ENCODE measurements at places on chromosomes 4 and X.

DNA sequence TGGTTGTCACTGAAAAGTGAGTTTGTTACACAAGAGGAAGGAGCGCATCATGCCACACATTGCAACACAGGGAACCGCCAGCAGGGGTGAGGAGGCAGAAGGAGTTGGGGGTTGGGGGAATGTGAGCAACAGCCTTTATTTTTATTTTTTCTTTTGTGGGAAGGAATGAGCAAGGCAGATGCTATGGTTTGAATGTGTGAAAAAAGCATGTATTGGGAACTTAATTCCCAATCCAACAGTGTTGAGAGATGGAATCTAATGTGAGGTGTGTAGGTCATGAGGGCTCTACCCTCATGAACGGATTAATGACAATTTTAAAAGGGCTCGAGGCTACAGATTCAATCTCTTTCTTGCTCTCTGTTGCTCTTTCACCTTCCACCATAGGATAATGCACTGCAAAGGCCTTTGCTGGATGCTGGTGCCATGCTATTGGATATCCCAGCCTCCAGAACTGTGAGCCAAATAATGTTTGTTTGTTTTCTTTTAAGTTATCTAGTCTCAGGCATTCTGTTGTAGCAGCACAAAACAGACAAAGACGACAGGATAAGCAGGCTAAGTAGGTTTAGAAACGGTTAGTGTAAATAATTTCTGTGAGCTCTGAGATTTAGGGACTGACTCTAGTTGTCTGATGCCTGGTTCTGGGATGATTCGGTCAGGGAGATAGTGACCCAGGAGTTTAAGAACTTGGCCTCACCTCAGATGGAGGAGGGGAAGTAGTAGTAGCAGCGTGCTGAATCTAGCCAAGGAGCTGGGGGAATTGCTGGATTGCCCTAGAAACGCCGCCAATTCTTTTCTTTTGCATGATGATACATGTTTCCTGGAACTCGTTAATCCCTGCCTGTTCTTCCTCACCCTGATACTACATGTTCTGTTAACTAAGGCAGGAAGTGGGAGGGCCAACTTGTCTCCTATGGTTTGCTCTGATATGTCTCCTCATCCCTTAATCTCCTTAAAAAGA, 156.6 kb upstream of the CTSO start:
- no peak for DNase-seq

GRCh38 chrX:80876877-80877276, 67.2 kb upstream of the BRWD3 start:
- no peak for DNase-seq

- no peak for DNase-seq
Observed at GRCh38 chrX:71909956-71910355, 689 bp upstream of the NHSL2 start.

GRCh38 chr4:159201168-159201567, 98.3 kb downstream of the RAPGEF2 start:
- no peak for DNase-seq

DNA sequence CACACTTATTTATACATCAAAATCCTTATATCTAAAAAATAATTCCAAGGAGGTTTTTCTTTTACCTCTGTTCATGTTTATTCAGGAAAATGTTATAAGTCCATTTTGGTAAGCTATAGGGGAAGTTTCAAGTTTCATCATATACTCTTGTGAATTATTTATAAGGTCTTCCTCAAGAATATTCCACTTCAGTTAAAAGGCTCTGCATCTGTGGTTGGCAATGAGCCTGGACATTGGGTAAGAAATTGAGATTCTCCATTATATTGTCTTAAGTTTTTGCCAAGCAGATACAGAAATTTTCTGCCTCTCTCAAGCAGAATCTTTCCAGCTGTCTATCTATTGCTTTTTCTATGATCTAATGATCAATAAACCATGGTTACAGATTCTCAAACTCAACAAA, 641.9 kb downstream of the NLGN4X start:
- no peak for DNase-seq

GRCh38 chr4:3062471-3062870, 11.9 kb downstream of the HTT-AS start:
- DNase-seq = no peak

DNA sequence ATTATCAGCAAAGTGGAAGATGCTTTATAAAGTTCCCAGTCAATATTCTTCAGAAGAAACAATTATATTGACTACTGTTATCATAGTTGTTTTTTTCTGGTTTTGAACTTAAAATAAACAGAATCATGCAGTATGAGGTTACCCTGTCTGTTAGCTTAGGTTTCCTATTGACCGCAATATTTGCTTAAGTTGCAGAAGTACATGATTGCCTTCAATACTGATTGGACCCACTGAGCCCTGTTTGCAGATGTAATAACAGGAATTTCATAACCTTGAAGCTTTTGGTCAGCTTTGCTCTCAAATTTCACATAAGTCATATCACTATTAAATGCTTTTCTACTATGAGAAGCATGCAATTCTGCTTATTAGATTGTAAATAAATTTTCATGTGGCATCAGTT, 229.1 kb upstream of the FSTL5 start:
- no peak for DNase-seq

- DNase-seq = no peak
Observed at GRCh38 chr4:60216752-60217151, 983.4 kb upstream of the ADGRL3 start.

- no peak for DNase-seq
Observed at GRCh38 chr4:135838889-135839288, 1637.3 kb upstream of the PABPC4L start.

DNA sequence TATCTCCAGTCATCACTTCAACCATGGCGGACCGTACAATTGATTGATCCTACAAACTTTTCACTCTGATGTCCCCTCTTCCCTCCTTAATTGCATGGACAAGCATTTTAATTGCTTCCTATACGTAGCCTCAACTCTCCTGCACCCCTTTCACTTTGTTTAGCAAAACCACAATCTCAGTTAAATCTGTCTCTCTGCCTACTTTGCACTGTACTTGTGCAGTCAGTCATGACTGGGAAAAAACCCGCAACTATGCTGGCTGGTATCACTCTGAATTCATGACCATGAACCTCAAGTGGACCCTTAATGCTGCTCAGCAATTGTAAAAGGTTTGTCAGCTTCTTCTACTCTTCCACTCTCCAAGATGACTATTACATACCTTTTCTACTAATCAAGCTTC, 51.7 kb upstream of the AFF2 start:
- no peak for DNase-seq

DNA sequence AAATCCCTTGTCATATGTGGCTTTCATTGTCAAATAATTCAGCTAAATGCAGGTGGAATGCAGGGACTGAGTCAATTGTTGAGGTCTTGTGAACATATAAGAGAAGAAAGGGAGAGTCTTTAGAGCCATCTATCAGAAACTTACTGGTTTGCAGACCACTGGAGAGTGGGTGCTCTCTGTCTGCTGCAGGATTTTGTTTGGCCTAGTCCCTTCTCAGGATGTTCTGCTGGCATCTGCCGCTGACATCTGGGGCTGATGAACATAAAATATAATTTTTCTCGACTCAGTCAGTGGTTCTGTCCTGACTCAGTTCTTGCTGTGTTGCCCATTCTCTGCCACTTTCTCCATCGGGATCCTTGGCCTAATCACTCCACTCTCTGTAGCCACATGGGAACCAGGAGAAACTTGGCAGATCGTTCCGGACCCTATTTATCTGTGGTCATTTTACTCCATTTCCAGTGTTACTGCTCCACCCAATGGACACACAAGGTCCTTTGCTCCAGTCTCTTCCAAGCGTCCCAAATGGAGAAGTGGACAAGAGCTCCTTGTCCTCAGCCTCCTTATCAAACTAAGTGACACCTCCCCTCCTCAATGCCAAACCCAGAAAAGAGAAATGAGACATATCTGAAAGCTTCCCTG, 436.2 kb downstream of the FAT4 start:
- DNase-seq = no peak

DNA sequence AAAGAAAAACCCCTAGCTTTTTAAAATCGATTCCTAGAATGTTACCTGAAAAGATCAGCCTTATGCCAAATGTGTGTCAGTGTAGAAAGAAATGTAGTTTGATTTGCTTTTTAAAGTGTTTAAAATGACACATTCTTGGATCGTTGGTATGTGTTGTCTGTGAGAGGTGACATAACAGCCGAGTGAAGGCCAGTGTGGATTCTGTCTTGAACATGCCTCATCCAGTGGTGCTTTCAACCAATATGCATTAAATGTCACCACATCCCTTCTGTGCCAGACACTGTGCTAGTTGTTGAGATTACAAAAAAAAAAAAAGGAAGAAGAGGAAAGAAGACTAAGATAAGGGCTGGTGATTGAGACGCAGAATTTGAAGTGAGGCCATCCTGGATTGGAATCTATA, 994.2 kb upstream of the TENM3 start:
- DNase-seq = no peak

- no peak for DNase-seq
Observed at GRCh38 chr4:150579551-150580234, 2.3 kb upstream of the MAB21L2 start.

GRCh38 chrX:20542072-20542471, 275.4 kb upstream of the RPS6KA3 start:
- no peak for DNase-seq

- DNase-seq = no peak
Observed at GRCh38 chr4:78237360-78237759, 180.2 kb downstream of the FRAS1 start.

- DNase-seq = peak; percentile 51
Observed at GRCh38 chr4:110527156-110527555, 51.2 kb downstream of the ENPEP start.

DNA sequence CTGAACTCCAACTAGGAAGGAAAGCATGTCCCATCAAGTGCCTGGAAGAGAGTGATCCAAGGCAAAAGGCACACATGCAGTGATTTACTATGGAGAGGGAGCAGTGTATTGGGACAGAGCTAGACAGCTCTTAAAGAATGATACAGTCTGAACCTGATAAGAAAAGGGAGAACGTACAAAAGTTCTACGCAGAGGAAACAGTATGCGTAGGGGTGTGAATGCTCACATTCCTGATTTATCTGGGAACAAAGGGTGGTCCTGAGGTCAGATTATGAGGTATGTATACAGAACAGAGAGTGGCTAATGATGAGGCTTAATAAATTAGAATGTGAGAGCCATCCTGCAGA, 12.0 kb downstream of the HS3ST1 start:
- no peak for DNase-seq

DNA sequence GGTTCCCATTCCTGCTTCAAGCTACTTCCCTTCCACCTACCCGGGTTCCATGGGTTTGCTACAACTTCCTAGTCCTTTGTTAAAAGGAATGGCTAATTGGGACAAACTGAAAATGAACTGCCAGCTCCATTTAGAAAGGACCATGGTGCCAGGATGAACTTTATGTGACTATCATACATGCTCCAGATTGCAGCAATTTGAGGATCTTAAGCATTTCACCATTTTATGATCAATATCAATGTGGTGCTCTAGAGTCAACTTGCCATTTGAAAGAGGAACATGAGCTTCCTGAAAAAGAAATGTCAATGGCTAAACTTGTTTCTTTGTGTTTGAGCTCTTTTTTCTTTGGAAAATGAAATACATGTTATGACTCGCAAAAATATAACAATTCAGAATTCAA, 92.7 kb upstream of the IL15 start:
- no peak for DNase-seq

GRCh38 chrX:18630934-18631333, 41.0 kb downstream of the RS1 start:
- no peak for DNase-seq

- DNase-seq = no peak
Observed at GRCh38 chrX:13067773-13068172, 23.4 kb upstream of the FAM9C start.

DNA sequence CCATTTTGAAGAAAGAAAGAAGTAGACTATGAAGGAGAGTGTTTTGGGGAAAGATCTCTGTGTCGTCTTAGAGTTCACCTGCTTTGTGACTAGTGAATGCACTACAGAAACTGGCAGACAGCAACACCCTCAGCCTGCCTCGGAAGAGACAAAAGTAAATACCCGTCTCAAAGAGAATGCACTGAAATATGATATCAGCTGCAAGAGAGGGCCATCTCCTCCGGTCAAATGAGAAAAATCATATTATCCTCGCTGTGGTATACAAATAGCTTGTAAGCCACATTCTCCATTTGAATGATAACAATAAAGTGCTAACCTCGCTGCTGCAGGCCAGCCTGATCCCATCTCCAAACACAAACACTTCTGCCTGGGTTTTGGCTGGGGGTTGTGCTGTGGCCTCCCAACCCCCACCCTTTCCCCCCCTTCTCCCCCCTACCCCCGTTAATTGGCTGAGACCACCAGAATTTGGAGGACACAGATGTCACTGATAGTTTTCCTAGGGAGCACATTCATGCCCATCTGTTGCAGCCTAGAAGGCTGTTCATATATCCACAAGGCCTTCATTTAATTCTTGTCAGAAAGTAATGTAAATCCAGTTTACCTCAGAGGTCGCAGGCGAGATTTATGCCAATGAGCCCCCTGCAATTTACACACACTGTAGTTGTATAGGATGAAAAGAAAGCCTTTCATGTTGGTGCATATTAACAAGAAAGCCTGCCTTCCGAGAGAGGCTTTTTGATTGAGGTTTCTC, 46.3 kb downstream of the ALPK1 start:
- DNase-seq = no peak

DNA sequence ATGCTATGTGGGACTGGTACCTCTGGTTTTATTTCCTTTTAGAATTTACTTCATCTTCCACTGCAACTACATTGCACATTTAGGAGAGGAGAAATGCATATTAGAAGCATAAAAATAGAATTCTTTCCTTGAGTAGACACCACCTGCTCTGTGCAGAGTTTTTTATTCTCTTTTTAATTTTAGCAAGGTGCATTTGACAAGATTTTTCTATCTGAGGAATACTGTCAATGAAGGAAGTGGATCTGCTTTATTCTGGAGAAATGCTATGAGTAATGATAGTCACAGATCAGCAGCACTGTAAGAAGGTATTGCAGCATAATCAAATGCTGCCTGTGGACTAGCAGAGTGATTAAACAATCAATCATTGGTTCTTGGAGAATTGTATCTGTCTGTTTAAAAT, 1038.3 kb downstream of the RAPGEF2 start:
- no peak for DNase-seq

DNA sequence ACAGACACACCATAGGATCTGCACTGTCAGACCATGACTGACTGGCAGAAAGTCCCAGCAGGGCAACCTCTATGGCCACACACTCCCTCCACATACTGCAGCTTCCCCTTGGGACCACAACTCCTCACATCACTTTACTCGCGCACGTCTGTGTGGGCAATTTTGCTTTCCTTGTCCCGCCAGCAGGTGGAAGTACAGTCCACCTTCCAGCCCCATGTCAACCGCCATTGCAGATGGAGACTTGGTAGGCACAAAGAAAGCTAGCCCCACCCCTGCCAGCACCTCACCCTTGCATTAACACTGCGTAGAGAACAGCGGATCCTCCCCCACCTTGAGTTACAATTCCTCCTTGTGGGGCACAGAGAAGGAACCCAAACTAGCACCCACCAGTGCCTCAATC, 74.4 kb upstream of the NAP1L2 start:
- DNase-seq = no peak

- no peak for DNase-seq
Observed at GRCh38 chr4:183940864-183941263, 35.8 kb downstream of the STOX2 start.

DNA sequence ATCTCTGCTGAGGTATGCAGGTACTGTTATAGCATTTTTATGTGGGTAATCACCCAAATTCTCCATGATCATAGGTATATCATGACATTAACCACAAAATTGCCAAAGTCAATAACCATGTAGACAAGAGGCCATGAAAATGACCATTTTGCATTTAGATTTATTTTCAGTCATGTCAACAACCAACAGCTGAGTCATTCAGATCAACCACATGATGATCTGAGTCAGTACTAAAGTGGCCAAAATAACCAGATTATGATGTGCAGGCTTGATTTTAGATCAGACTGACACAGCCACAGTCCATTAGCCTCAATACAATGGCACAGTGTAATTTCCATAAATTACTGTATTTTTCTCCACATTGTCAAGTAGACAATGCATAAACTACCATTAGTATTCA, 240.5 kb downstream of the GRIA3 start:
- no peak for DNase-seq

Data from activated CD8-positive, alpha-beta T cell treated with anti-CD3 and anti-CD28 coated beads, Interleukin-2, amount 10 ng/mL, durations not matched to agents 7 days and 5 days (primary cell).